ENCODE measurements at places on chromosomes 1 and 21.
A peak's percentile ranks its signal among the peaks of the same experiment; 100 is the strongest.

- DNase-seq: no peak
Measured at GRCh38 chr1:228088586-228089498, 6.3 kb downstream of the ARF1 start.

GRCh38 chr1:213439703-213440102 is 388.7 kb downstream of the RPS6KC1 start:
- DNase-seq: no peak

DNA sequence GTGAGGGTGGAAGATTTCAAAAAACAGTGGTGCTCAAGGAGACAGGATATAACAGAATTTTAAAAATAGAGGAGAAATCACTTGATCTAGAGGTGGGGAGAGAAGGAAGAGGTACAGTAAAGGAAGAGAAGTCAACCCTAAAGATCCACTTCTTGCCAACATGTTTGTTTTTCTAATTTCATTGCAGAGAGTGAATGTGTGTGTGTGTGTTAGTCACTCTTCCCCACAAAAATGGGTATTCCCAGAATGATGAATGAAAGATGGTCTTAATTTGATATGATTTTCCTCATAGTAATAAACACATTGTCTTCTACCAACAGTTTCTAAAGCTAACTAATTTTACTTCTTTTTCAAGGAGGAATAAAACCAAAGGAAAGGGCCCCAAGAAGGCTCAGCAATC is 74.2 kb upstream of the NGF start:
- no peak for DNase-seq

DNA sequence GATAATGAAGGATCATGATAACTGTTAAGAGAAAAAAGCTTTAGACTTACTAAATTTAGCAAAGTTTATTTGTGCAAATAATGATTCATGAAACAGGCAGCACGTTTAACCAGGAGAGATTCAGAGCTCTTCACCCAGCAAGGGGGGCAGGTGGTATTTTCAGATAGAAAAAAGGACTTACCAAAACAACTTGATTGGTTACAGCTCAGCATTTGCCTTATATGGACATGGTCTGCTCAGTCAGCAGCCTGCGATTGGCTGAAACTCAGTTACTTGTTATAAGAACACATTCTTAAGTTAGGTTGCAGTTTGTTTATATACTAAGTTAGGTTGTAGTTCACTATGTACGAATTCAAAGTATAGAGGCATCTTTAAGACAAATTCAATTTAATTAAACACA is 165.6 kb downstream of the DUSP10 start:
- DNase-seq: no peak

- DNase-seq: no peak
Measured at GRCh38 chr1:241932845-241933244, 24.7 kb upstream of the BECN2 start.

GRCh38 chr1:169933984-169934725 is 40.5 kb upstream of the SCYL3 start:
- DNase-seq: no peak

DNA sequence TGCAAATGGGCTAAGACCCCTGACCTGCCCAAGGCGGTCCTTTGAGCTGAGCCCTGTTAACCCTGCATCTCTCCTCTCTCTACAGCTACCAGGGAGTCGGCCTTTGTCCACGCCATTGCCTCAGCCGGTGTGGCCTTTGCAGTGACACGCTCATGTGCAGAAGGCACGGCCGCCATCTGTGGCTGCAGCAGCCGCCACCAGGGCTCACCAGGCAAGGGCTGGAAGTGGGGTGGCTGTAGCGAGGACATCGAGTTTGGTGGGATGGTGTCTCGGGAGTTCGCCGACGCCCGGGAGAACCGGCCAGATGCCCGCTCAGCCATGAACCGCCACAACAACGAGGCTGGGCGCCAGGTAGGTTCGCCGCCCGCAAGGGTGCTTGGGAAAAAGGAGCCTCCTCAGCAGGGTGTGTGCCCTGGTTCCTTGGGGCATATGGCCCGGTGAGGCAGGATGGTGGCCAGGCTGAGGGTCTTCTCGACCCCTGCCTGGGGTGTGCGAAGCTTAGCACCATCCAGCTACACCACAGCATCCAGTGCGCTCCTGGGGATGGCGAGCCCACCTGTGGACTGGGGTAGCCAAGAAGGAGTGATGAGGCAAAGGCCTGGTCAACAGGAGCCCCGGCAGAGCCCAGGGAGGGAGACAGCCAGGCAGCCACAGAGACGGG is 31.8 kb upstream of the ARF1 start:
- no peak for DNase-seq

- no peak for DNase-seq
Measured at GRCh38 chr1:18166929-18167328, 59.3 kb downstream of the IGSF21 start.

- no peak for DNase-seq
Measured at GRCh38 chr1:44839576-44839975, 3.5 kb downstream of the PTCH2 start.

DNA sequence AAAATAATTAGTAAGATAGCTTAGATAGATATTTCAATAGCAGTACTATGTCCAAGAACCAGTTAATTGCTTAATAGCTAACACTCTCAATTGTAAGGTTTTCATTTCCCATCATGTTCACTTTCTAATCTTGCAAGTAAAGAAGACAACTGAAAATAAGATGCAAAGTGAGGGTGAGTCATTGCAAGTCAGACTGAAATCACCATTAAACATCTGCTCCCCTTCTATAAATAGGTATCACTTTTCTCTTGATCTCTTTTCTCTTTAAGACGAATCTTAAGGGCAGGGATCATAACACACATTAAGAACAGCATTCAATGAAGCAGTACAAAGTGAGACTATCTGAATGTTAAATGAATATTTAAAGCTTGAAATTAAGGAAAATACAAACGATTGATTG is 40.4 kb downstream of the UBR4 start:
- no peak for DNase-seq

GRCh38 chr1:94806441-94806871 is 13.7 kb upstream of the SLC44A3 start:
- no peak for DNase-seq

- DNase-seq: no peak
Measured at GRCh38 chr1:245716561-245716960, 561.8 kb downstream of the KIF26B start.

- DNase-seq: no peak
Measured at GRCh38 chr1:221182791-221183533, 303.7 kb downstream of the HLX start.

DNA sequence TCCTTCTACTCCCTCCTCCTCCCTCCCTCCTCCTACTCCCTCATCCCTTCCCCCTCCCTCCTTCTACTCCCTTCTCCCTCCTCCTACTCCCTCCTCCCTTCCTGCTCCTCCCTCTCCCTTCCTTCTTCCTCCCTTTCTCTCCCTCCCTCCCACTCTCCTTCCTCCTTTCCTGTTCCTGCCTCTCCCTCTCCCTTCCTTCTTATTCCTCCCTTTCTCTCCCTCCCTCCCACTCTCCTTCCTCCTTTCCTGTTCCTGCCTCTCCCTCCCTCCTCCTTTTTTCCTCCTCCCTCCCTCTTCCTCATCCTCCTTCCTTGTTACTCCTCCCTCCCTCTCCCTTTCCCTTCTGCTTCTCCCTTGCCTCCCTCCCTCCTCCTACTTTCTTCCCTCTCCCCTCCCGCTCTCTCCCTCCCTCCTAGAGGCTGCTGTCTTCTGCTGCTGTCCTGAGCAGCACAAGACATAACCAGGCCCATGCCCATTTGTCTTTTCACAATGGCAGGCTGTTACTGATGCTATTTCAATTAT is 41.1 kb downstream of the WNT9A start:
- DNase-seq: no peak

GRCh38 chr1:7228252-7228961 is 443.2 kb downstream of the CAMTA1 start:
- no peak for DNase-seq

GRCh38 chr1:76153841-76154205 is 79.3 kb downstream of the ST6GALNAC3 start:
- no peak for DNase-seq

DNA sequence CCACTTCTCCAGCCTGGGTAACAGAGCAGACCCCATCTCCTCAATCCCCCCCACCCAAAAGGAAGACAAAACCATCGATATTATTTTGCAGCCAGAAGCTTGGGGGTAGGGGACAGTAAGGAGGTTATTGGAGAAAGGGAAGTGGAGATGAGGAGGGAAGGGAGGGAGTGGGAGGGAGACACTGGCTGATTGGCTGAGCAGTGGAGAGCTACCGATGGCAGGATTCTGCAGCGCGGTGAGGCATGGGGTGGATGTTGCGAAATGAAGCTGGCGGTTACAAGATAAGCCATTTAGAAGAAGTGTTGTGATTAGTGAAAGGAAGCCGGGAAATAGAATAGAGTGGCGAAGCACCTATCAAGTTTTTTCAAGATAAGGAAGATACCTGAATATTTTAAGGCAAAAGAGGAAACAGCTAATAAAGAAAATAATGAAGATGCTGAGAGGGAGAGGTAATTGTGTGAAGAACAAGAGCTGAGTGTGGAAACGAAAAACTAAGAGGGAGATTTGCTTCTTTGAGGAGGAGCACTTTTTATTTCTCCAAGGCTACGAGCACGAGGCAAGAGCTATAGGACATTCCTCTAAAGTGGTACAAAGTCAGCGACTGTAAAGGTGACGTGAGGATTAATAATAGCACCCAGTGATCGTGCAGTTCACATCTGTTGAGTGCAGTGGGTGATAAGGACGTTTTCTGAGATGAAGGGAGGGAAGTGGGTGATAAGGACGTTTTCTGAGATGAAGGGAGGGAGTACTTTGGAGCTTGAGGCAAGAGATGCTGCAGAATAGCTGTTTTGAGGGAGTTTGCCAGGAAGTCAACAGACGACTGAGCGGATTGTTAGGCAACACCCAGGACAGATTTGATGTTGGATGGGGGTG is 103.2 kb upstream of the KIF26B start:
- DNase-seq: no peak

DNA sequence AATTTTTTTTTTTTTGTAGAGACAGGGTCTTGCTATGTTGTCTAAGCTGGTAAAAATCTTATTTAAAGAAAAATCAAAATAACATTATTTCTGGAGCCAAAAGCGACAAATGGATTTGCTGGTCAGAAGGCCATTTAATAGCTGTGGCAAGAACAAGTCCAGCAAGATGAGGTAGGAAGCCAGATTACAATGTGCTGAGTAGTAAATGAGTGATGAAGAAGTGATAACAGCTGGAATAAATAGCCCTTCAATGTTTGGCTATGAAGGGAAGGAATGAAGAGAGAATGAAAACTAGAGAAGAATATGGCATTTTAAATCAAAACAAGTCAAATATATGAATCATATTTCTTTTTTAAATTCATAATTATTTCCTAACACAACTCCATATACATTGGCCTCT is 34.5 kb downstream of the SYDE2 start:
- DNase-seq: no peak

GRCh38 chr1:238861342-238862066 is 524.9 kb upstream of the CHRM3 start:
- no peak for DNase-seq

DNA sequence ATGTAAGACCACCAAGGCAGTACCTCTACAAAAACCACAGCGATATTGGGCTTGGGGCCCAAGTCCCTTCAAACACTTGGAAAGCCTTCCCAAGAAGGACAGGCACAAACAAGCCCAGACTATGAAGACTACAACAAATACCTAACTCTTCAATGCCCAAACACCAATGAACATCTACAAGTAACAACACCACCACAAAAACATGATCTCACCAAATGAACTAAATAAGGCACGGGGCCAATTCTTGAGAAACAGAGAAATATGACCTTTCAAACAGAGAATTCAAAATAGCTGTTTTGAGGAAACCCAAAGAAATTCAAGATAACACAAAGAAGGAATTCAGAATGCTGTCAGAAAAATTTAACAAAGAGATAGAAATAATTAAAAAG is 86.8 kb downstream of the COL24A1 start:
- DNase-seq: no peak

DNA sequence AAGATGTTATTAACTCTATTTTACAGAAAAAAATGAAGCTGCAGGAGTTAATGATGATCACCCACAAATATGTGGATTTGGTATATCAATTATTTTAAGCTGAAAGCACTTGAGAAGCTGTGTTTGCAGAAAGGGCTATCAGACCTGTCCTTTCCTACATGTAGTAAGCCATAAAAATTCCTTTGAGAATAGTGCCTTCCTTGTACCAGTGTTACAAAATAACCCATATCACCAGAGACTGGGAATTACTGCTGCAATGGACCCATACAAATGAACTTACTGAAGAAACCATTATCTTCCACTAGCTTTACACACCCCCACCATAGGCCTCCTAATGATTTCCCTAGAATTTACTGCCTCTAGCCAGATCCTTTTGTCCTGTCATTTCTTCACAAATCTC is 99.2 kb upstream of the ZRANB2 start:
- no peak for DNase-seq

GRCh38 chr1:216064643-216065042 is 358.6 kb downstream of the USH2A start:
- no peak for DNase-seq

DNA sequence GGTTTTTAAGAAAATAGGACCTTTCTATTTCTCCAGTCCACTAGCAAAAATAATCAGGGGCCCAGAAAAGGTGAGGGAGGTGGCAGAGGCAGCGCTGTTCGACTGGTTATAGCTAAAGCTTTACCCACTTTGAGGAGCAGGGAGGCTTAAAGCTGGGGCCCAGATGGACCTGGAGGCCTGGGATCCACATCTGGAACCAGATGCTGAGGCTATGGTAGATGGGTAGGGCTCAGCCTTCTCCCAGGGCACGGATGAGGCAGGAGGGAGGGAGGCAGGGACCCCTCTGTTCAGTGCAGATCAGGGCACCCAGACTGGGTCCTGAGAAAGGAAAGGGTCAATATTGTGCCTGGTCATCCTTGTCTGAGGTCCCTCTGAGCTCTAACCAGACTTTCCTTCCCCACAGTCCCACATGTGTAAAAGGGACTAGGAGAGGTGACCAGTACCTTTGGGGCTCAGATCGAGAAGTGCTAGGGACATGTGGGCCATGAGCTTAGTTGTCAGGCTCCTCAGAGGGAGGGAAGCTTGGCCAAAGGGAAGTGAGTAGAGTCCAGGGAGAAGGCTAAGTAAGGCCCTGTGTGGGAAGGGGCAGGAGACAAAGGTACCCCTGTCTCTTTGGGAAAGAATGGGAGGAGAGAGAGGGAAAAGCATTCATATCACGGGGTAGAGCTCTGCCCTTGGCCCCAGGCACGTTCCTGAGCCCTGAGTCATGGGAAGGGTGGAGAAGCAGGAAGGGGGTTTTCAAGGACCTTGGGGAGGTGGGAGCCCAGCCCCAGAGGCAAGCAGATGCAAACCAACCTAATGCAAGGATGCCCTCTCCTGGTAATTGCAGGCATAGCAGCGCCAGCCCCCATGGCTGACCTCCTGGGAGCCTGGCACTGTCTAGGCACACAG is 15.4 kb downstream of the LMNA start:
- DNase-seq: peak; percentile 82

GRCh38 chr1:45370575-45370974 is 30.3 kb upstream of the MUTYH start:
- no peak for DNase-seq

Data from activated naive CD4-positive, alpha-beta T cell treated with Interleukin-2 at 50 U/mL for 16 hours (primary cell).